ENCODE measurements at places on chromosomes 7 and 10. TPM values are rescaled to one million over a fixed set of nuclear protein-coding genes. Genes with fewer than 3 reads are reported as not detected.

The SPDYE5 gene
- total RNA-seq = not detected

The GPR37 gene
- not detected for total RNA-seq

The SLC18A3 gene
- not detected for total RNA-seq

The KCNK18 gene
- total RNA-seq = not detected

The GDF2 gene
- not detected for total RNA-seq

GRCh38 chr7:15848362-15848761, 161.9 kb upstream of the MEOX2 start:
- no peak overlapping the region for H3K4me3 ChIP-seq
- H3K36me3 ChIP-seq = no peaks in the 10 kb centered on the region
- no peaks in the 10 kb centered on the region for H3K27me3 ChIP-seq
- DNase-seq = no peak

GRCh38 chr7:9557853-9558252, 1124.4 kb downstream of the NXPH1 start:
- H3K27ac ChIP-seq = no peak overlapping the region
- H3K4me3 ChIP-seq = no peak overlapping the region

GRCh38 chr7:26485367-26485934, 193.8 kb downstream of the SNX10 start:
- no peak for DNase-seq
- H3K27me3 ChIP-seq = peaks cover 5% of the 10 kb centered on the region
- H3K4me1 ChIP-seq = no peaks in the 10 kb centered on the region
- H3K36me3 ChIP-seq = no peaks in the 10 kb centered on the region
- H3K4me3 ChIP-seq = no peak overlapping the region

DNA sequence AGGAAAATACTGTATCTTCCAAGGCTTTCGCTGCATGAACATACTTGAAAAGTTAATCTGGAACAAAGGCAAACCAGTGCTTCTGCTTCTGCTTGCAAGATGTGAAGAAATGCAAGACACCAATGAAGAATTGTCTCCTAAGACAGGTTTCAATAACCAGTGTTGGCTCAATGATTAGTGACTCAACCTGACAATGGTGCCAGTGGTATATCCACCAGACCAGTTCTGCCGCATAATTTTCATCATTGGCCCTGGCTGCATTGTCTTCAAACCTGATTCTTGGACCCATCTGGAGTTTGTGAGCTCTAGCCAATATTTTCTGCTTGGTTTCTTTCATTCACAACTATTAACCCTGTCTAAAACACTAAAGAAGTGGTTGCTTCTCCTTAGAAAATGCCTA, 13.6 kb upstream of the STAMBPL1 start:
- DNase-seq = no peak
- H3K36me3 ChIP-seq = no peaks in the 10 kb centered on the region
- no peak overlapping the region for H3K27ac ChIP-seq
- no peak overlapping the region for H3K4me3 ChIP-seq
